CD8-positive, alpha-beta memory T cell (primary cell): ENCODE measurements at places on chromosomes 4 and X.

DNA sequence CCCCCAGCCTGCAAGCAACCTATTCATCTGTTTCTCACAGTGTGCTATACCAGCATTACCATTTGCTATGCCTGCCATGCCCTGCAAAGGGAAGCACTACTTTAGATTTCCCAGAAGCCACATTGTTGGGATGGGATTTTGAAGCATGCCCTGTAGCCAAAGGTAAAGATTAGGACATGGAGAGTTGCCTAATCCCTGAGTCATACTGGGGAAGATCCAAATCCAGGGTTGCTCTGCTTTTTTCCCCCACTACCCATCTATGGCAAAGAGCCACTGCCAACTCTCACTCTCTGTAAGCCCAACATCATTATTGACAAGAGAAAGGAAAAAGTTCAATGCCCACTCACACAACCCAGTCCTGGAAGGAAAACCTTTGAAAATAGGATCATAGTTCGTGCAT lies 36.7 kb upstream of the TMEM164 start:
- DNase-seq = no peak

GRCh38 chr4:110621328-110621812 lies 1.5 kb downstream of the PITX2 start:
- DNase-seq = no peak

GRCh38 chrX:13194291-13195103 lies 125.4 kb downstream of the ATXN3L start:
- no peak for DNase-seq

DNA sequence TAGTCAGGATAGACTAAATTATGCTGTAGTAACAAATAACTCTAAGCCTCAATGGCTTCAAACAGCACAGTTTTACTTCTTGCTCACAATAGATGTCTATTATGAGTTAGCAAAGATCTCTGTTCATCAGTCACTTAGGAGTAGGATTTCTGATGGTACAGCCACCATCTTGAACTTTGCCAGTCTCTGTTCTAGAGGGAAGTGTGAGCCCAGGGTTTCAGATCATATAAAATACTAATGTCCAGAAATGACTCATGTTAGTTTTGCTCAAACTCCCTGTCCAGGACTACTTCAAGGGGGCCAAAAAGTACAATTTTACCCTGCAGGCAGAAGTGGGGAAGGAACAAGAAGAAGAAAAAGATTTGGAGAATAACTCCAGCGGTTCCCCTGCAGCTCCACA lies 77.1 kb upstream of the LSM6 start:
- no peak for DNase-seq

- no peak for DNase-seq
Observed at GRCh38 chr4:32662803-32663202, 1942.6 kb downstream of the PCDH7 start.

DNA sequence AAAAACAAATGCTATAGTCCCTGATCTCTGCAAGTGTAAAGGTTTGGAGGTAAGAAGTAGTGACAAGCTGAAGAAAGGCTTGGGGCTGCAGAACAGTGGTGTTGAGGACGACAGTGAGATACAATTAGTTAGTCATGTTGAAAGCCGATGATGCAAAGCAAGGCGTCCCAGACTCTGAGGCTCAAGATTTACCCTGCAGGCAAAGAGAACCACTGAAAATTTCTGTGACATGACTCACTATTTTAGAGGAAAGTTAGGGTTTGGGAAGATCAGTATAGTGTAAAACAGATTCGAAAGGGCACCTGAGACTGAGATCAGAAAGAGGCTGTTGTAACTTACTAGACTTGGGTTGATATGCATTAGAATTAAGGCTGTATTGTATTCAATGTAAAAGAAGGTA lies 281.3 kb upstream of the FTHL17 start:
- DNase-seq = no peak

DNA sequence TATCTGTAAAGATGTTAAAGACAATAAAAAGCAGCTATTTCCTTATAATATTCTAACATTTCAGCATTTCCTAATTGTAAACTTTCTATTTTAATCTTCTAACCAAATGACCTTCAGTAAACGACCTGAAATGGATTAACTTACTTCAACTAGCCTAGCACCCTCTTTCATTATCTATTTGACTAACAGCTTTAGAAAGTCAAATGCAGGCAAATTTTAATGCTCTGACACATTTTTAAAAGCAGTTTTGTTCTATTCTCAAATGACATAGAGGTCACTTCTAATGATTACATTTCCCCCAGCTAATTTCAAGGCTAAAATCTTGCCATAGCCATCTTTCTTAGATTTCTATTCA lies 41.9 kb downstream of the SLC7A11 start:
- no peak for DNase-seq

GRCh38 chr4:1232661-1233621 lies 16.0 kb downstream of the CTBP1 start:
- no peak for DNase-seq

GRCh38 chr4:76489686-76490161 lies 54.7 kb downstream of the SHROOM3 start:
- no peak for DNase-seq

DNA sequence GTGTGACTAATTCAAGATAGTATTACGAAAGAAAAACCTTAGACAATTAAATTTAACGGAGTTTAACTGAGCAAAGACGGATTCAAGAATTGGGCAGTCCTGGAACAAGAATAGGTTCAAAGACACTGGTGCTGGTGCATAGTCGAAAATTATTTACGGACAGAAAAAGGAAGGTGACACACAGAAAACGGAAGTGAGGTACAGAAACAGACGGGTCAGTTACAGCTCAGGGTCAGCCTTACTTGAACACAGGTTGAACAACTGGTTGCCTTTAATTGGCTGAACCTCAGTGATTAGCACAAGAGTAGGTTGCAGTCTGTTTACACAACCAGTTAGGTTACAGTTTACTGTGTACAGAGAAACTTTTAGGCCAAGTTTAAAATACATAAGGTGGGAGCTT lies 31.5 kb downstream of the KLHL8 start:
- no peak for DNase-seq

DNA sequence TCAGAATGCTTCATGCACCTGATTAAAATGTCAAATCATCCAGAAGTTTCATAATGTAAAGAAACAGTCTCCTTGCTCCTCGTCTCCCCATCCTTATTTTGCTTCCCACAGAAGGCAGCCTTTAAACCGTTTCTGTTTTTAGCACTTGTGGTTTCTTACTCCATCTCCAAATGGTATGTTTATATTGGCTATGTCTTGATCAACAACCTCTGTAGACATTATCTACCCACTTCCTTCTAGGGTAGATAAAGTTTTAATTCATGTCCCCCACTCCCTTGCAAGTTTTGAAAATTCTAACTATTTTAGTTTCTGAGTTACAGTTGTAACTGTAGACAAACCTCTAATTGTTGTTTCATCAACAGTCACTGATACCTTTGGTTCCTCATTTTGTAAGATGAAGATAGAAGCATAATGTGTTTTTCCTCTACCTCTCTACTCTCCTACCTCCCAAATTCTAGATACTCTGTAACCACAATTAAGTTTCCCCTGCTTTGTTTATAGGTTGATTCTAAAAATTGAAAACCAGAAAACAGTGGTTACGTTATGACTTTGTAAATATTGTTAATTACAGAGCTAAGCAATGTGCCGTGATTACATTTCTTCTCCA lies 291.7 kb upstream of the GATB start:
- DNase-seq = no peak

GRCh38 chrX:30643313-30643821 lies 9.9 kb upstream of the GK start:
- DNase-seq = no peak

- DNase-seq = peak; percentile 27
Observed at GRCh38 chrX:45807572-45808425, 607.1 kb upstream of the DIPK2B start.

GRCh38 chr4:8744083-8744805 lies 127.4 kb downstream of the HMX1 start:
- DNase-seq = no peak

DNA sequence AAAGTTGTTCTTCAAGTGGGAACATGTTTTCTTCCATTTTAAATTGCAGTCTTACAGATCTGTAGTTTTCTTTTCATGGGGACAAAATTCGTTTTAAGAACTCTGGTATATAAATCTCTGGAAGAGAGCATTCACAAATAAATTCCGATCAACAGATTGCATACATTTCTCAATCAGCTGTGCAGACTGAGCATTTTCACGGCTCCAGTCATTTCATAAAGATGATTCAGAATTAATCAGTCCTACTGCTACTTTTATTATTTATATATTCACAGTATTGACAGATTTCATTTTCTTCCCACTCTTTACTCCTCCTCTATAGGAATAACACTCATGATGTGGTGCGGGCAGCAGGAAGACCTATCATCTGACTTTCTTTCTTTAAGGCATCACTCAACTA lies 534.9 kb upstream of the FTHL17 start:
- DNase-seq = no peak

- no peak for DNase-seq
Observed at GRCh38 chrX:117969328-117969727, 147.3 kb downstream of the KLHL13 start.

GRCh38 chrX:117291760-117292159 lies 824.9 kb downstream of the KLHL13 start:
- no peak for DNase-seq

GRCh38 chrX:150262456-150262855 lies 100.7 kb upstream of the MAMLD1 start:
- DNase-seq = no peak

DNA sequence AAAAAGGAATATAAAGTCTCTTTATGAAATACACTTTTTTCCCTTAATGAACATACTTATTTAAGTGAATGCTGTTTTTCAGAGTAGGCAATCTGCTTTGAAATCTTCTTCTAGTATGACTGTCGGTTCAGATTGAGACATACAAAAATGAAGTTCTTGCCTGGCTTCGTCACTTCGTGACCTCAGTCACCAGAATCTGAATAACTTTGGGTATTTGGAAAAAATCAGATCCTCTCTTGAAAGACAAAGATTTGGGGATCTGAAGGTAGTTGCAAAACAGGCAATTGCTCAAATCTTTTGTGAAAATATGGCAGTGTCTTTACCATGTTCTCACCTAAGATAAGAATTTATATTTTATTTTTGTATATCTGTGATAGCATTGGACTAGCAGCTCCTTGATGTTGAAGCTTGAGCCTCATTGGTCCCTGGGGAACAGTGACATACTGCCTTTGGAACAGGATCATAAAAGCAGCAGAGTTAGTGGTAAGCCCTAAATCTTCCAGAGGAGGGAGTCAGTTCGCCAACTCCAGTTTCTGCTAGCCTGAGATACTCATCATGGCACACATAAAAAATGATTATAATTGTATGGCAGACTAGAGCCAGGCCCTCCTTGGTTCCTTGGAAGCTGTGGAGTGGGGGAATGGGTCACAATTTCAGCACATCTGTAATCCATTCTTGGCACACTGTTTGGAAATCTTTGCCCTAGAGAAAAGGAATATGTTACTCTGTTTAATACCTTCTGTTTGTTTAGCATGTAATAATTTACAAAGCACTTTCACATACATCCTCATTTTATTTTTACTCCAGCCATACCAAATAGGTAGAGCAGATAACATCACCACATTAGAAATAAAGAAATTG lies 5.0 kb downstream of the ARFIP1 start:
- DNase-seq = no peak

- DNase-seq = no peak
Observed at GRCh38 chr4:38311495-38312126, 351.4 kb downstream of the PTTG2 start.

- no peak for DNase-seq
Observed at GRCh38 chr4:137967480-137968190, 274.5 kb downstream of the SLC7A11 start.

DNA sequence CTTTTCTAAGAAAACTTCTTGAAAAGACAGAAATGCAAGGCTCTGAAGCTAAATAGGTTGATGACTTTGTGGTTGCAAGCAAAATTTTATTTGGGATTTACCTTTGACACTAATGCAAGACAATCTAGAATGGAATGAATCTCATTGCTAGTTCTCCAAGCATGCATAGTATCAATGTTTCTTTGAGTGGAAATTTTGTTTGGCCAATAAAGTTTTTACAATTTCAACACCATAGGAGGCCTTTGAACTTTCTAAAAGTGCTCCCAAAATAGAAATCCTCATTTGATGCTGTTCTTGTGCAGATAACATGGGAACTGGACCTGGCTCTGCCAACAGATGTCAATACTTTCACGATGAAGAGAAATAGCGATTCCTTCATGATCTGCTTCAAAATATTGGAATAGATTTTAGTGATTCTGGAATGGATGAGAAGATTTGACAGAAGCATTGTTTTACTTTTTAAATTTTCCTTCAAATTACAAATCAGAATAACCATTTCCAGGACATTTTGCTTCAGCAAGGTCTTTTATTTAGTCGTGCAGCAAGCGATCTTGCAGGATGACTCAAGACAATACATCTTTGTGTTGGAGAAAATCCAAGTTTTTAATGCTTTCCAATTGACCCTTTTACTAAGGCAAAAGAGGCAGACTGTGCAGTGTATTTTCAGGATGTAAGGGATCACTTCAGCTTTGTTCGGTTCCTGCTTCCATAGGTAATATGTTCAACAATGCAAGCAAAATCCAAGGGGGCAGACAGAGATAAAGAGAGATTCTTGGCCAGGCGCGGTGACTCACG lies 51.7 kb upstream of the OTUD4 start:
- DNase-seq = no peak

DNA sequence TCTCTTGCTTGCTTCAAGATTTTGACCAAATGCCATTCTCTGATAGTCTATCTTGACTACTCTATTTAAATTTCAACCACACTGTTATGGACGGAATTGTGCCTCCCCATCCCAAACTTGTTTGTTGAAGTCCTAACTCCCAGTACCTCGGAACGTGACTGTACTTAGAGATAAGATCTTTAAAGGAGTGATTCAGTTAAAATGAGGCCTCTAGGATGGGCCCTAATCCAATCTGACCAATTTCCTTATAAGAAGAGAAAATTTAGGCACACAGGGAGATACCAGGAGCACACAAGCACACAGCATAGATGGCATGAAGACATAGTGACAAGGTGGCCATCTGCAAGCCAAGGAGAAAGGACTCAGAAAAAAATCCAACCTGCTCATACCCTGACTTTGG lies 269.9 kb downstream of the KCNIP4 start:
- DNase-seq = no peak

- no peak for DNase-seq
Observed at GRCh38 chr4:140343303-140343702, 30.1 kb upstream of the SCOC start.

DNA sequence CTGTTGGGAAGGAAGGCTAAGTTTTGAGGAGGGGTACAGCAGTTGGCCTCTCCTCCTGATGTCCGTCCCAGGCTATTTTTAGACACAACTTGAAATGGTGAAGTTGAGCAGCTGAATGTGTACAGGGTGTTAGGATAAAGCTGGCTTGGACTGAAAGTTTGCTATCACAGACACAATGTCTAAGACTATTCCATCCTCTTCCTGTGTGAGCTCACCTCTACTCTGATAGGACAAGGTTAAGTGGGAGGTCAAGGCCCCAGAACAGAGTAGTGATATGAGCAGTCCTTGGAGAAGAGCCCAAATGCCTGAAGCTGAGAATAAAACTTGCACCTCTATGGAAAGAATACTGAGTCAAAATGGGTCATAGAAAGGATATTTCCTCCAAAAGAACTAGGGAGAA lies 4.1 kb downstream of the ATP1B4 start:
- DNase-seq = no peak

- no peak for DNase-seq
Observed at GRCh38 chr4:3332498-3332897, 39.7 kb downstream of the RGS12 start.
